IMR-90 (cell line): ENCODE measurements at places on chromosomes 2 and 18. TPM values are rescaled to one million over a fixed set of nuclear protein-coding genes. Genes with fewer than 3 reads are reported as not detected.

UPP2 gene
- total RNA-seq: not detected in 2 replicates

CREG2 gene
- total RNA-seq: not detected in 2 replicates

GRCh38 chr2:40358783-40359182 lies 93.1 kb downstream of the SLC8A1 start:
- H3K4me3 ChIP-seq: no peak overlapping the region
- no peak for DNase-seq
- peak overlapping the region; percentile 29; the same call in 1 of the 2 replicates for H3K27ac ChIP-seq

POU3F3 gene
- not detected in 2 replicates for total RNA-seq

GRCh38 chr2:223654384-223654915 lies 52.3 kb upstream of the SCG2 start:
- H3K4me1 ChIP-seq: peaks cover 2% of the 10 kb centered on the region; the same call in 1 of the 2 replicates
- H3K27ac ChIP-seq: no peak overlapping the region
- no peaks in the 10 kb centered on the region for H3K27me3 ChIP-seq

DNA sequence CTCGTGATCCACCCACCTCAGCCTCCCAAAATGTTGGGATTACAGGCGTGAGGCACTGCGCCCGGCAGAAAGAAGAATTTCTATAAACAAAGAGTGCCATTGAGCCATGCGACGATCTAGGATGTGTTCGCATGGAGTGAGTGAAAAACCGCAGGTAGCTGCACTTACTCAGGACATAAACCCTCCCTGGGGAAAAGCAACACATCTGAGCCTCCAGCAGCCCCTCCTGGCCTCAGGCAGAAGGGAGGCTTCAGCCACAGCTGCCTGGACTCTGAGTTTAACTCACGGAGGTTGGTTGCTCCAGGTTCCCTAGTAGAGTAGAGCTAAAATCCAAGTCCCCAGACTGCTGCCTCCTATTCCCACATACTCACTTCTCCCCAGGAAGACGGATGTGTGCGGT lies 11.3 kb upstream of the STK25 start:
- DNase-seq: no peak
- no peak overlapping the region for H3K4me3 ChIP-seq
- no peak overlapping the region for H3K27ac ChIP-seq
- no peaks in the 10 kb centered on the region for H3K36me3 ChIP-seq
- H3K27me3 ChIP-seq: no peaks in the 10 kb centered on the region; the same call in 1 of the 2 replicates

DNA sequence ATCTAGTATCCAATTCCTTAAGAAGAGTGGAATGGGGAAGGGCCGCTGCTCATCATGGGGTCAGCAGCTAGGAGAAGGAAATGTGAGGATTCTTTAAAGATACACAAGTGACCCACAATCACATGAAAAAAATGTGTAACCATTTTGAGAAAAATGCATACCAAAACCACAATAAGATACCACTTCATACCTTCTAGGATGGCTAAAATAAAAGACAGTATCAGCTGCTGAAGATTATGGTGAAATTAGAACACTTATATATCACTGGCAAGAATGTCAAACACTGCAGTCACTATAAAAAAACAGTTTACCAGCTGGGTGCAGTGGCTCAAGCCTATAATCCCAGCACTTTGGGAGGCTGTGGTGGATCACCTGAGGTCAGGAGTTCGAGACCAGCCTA lies 67.9 kb downstream of the C2orf74 start:
- no peak overlapping the region for H3K4me3 ChIP-seq
- H3K4me1 ChIP-seq: peaks cover 3% of the 10 kb centered on the region
- H3K27ac ChIP-seq: no peak overlapping the region
- DNase-seq: peak; percentile 48
- H3K27me3 ChIP-seq: no peaks in the 10 kb centered on the region
- peaks cover 34% of the 10 kb centered on the region for H3K36me3 ChIP-seq

DNA sequence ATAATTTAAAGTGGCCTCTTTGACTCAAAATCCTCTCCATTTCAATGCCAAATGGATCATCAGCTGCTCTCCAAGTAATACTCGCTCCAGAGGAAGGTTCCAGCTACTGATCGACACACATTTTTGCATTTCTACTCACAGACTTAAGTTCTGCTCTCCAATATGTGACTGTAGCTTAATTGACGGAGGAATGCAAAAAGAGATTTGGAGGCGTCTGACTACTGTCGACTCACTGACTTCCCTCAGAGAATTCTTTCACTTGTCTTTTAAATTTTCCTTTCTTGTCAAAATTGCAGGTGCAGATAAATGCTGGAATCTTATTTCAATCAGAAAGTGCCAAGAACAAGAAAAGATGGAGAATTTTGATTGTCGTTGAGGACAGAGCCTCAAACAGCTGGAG lies 84.1 kb upstream of the PAPOLG start:
- H3K4me3 ChIP-seq: no peak overlapping the region
- no peaks in the 10 kb centered on the region for H3K27me3 ChIP-seq
- no peaks in the 10 kb centered on the region for H3K4me1 ChIP-seq
- no peaks in the 10 kb centered on the region for H3K36me3 ChIP-seq

GRCh38 chr2:239117831-239118230 lies 269.9 kb downstream of the TWIST2 start:
- H3K36me3 ChIP-seq: peaks cover 9% of the 10 kb centered on the region; the same call in 1 of the 2 replicates
- peaks cover 7% of the 10 kb centered on the region; the same call in 1 of the 2 replicates for H3K4me1 ChIP-seq
- no peak for DNase-seq
- no peaks in the 10 kb centered on the region for H3K27me3 ChIP-seq
- no peak overlapping the region for H3K27ac ChIP-seq

- H3K4me1 ChIP-seq: peaks cover 27% of the 10 kb centered on the region
- no peak overlapping the region for H3K4me3 ChIP-seq
- no peak overlapping the region for H3K27ac ChIP-seq
Measured at GRCh38 chr2:230669386-230669950, 43.2 kb upstream of the CAB39 start.

DNA sequence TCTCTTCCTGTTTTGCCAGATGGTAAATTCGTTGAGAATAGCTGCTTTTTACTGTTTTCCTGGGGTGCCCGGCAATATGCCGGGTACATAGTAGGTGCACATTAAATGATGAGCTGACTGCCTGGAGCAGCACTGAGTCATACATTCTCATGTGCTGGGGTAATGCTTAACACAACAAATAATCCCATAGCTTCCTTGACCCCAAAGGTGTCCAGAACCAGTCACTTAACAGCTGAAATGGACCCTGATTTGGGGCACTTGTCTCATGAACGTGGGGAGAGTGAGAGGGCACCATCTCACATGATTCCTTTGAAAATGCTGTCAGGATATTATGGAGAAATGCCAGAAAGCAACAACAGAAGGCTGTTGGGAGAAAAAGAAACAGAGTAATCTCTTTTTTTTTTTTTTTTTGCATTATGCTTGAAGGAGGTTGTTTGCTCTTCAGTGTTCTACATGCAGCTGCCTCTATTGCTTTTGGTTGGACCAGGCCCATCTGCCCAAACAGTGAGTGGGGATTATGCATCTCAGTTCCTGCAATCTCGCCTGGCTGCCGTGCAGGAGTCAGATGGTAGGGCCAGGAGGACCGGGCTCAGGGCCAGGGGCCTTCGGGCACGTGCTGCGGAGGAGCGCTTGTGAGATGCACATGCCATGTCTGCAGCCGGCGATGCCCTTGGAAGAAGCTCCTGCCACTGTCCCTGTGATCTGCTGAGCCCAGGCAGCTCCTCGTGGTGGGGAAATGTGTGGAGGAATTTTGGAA lies 162.1 kb downstream of the SH3RF3 start:
- H3K27ac ChIP-seq: peak overlapping the region; percentile 12; the same call in 1 of the 2 replicates
- H3K36me3 ChIP-seq: no peaks in the 10 kb centered on the region
- H3K27me3 ChIP-seq: no peaks in the 10 kb centered on the region
- peak; percentile 83 for DNase-seq
- H3K4me3 ChIP-seq: no peak overlapping the region
- H3K4me1 ChIP-seq: peaks cover 9% of the 10 kb centered on the region

GRCh38 chr2:185734658-185735057 lies 3.9 kb upstream of the FSIP2 start:
- H3K27ac ChIP-seq: no peak overlapping the region
- H3K4me3 ChIP-seq: no peak overlapping the region
- no peaks in the 10 kb centered on the region for H3K4me1 ChIP-seq

DNA sequence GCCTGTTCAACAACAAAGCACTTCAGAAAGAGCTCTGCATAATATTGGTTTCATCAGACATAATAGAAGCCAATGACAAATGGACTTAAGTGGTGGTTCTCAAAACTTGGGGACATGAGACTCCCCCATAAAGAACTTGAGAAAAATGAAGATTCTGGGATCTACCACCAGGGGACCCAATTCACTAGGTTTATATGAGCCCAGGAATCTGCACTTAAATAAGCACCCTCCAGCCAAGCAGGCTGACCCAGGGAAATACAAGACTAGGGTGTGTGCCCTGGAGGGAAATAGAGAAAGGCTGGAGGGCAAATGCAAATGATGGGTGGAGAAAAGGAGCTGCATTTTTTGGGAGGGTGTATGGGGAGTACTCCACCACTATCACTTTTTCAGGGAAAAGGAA lies 52.5 kb downstream of the SATB2 start:
- no peaks in the 10 kb centered on the region for H3K27me3 ChIP-seq
- peaks cover 5% of the 10 kb centered on the region; the same call in 1 of the 2 replicates for H3K4me1 ChIP-seq
- no peak overlapping the region for H3K27ac ChIP-seq
- peaks cover 4% of the 10 kb centered on the region; the same call in 1 of the 2 replicates for H3K36me3 ChIP-seq
- DNase-seq: peak; percentile 17

DNA sequence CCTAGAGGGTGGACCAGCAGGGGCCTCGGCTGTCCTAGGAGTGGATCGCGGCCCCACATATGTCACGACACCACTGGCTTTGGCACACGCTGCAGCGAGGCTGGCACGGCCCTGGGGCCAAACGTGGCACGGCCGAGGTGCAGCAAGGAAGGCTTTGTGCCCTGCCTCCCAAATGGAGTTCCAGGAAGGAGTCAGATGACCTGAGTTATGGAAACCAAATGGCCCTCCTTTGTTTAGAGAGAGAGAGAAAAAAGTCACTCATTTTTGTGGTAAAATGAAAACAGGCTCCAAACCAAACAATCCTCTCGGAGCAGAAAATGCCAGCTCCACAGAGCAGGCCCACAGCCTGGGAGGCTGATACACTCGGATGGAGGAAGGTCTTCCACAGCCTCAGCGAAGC lies 105.6 kb downstream of the ANTXR1 start:
- DNase-seq: peak; percentile 54
- H3K4me1 ChIP-seq: peaks cover 26% of the 10 kb centered on the region
- peak overlapping the region; percentile 93 for H3K27ac ChIP-seq
- H3K27me3 ChIP-seq: no peaks in the 10 kb centered on the region
- peaks cover 15% of the 10 kb centered on the region for H3K36me3 ChIP-seq
- H3K4me3 ChIP-seq: no peak overlapping the region

GRCh38 chr2:25053041-25053440 lies 11.2 kb downstream of the EFR3B start:
- no peaks in the 10 kb centered on the region; the same call in none of the 2 replicates for H3K27me3 ChIP-seq
- no peak for DNase-seq
- H3K36me3 ChIP-seq: no peaks in the 10 kb centered on the region
- H3K4me1 ChIP-seq: no peaks in the 10 kb centered on the region
- no peak overlapping the region for H3K27ac ChIP-seq
- H3K4me3 ChIP-seq: no peak overlapping the region

- no peak overlapping the region for H3K4me3 ChIP-seq
- no peak overlapping the region for H3K27ac ChIP-seq
- no peaks in the 10 kb centered on the region for H3K27me3 ChIP-seq
- H3K36me3 ChIP-seq: no peaks in the 10 kb centered on the region
Measured at GRCh38 chr2:176769499-176770370, 442.9 kb upstream of the HNRNPA3 start.

GRCh38 chr18:79544386-79544963 lies 135.1 kb upstream of the CTDP1 start:
- H3K4me3 ChIP-seq: no peak overlapping the region
- no peak overlapping the region for H3K27ac ChIP-seq
- H3K36me3 ChIP-seq: no peaks in the 10 kb centered on the region
- peaks cover 32% of the 10 kb centered on the region for H3K27me3 ChIP-seq
- DNase-seq: no peak

GPR35 gene
- 0.28 TPM in 1 of 2 replicates, not detected in the other for total RNA-seq

GRCh38 chr2:159290289-159290907 lies 3.9 kb upstream of the WDSUB1 start:
- no peak overlapping the region for H3K4me3 ChIP-seq
- peaks cover 5% of the 10 kb centered on the region for H3K4me1 ChIP-seq
- peak; percentile 94 for DNase-seq
- H3K27me3 ChIP-seq: no peaks in the 10 kb centered on the region
- H3K27ac ChIP-seq: peak overlapping the region; percentile 39; the same call in 1 of the 2 replicates

MARCO gene
- not detected in 2 replicates for total RNA-seq

DNA sequence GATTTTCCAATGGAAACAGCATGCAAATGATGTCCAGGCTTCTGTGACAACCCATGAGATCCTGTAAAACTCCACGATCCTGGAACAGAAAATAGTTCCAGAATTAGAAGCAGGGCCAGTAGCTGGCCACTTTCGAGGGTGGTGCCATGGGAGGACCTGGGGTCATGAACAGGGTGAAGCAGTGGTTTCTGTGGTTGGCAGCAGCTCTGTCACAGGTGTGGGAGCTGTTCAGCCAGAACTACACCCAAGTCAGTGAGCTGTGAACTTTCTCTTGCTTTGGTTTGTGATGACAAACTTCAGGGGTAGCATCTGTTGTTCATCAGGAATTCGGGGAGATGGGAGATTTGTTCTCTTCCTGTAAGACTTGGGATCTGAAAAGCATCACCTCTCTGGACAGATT lies 314.4 kb upstream of the NT5C1B start:
- no peak overlapping the region for H3K27ac ChIP-seq
- H3K4me1 ChIP-seq: peaks cover 4% of the 10 kb centered on the region
- no peaks in the 10 kb centered on the region for H3K27me3 ChIP-seq

ANKRD62 gene
- not detected in 2 replicates for total RNA-seq

GRCh38 chr2:25301453-25302352 lies 40.0 kb downstream of the DNMT3A start:
- no peak overlapping the region for H3K4me3 ChIP-seq
- no peak overlapping the region for H3K27ac ChIP-seq
- H3K4me1 ChIP-seq: peaks cover 12% of the 10 kb centered on the region
- DNase-seq: peak; percentile 91
- H3K27me3 ChIP-seq: no peaks in the 10 kb centered on the region
- H3K36me3 ChIP-seq: peaks cover 26% of the 10 kb centered on the region; the same call in 1 of the 2 replicates

DNA sequence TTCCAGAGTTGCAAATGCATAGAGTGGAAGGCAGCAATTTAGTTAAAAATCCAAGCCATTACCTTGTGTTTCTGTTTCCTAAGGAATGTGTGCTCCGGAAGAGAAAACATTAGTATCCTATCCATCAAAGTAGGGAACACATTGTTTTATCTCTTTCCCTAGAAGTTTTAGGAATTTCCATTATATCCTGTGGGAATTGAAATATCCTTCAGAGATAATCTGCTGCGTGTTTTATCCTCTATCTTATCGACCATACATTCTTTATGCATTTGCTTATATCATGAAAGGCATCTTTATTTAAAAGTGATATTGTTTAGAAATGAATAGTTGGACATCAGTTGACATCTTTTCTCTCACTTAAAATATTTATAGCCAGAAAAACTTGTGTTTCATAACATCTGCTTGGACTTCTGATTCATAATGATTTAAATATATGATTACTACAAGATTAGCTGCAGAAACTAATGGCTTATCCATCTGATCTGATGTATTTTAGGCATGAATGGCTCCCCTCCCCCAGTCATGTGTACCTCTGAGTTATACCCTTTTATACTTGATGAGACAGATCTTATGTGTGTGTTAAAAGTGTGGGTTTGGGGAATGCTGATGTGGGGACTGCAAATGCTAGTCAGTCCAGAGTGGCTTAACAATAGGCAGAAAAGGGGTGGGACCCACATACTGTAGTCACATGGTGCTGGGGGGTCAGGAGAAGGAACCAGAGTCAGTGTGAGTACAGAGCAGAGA lies 136.2 kb upstream of the ARHGAP28 start:
- H3K27me3 ChIP-seq: peaks cover 2% of the 10 kb centered on the region
- H3K4me1 ChIP-seq: no peaks in the 10 kb centered on the region; the same call in 1 of the 2 replicates
- no peak overlapping the region for H3K27ac ChIP-seq
- H3K4me3 ChIP-seq: no peak overlapping the region
- H3K36me3 ChIP-seq: no peaks in the 10 kb centered on the region

- H3K27me3 ChIP-seq: no peaks in the 10 kb centered on the region
- H3K27ac ChIP-seq: no peak overlapping the region
- DNase-seq: no peak
- H3K4me3 ChIP-seq: no peak overlapping the region
- peaks cover 3% of the 10 kb centered on the region for H3K4me1 ChIP-seq
Measured at GRCh38 chr2:157897106-157897971, 21.2 kb upstream of the ACVR1 start.
